ENCODE measurements at places on chromosomes 4 and X. TPM values are rescaled to one million over a fixed set of nuclear protein-coding genes. Genes with fewer than 3 reads are reported as not detected.

DNA sequence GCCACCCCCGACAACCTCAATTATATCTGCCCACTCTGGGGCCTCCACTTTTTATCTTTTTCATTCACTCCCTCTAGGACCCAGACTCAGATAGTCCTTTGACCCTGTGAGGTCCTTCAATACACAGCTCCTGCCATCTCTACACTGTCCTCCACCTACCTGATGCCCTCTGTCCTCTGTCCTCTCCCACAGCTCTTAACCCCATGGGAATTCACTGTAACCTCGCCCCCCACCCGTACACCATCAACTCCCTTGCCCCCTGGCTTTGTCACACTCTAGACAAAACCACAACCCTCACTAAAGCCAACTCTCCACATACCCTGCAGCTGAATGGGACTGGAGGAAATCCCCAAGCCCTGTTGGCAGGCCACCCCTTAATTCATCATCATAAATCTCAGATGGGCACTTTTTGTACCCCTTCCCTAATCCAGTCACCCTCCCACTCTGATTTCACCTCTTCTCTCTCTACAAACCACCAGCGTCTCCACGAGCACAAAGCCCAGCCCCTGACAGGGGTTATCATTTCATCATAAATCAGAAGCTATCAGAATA is 52.3 kb upstream of the ENPP6 start:
- DNase-seq, result no peak

DNA sequence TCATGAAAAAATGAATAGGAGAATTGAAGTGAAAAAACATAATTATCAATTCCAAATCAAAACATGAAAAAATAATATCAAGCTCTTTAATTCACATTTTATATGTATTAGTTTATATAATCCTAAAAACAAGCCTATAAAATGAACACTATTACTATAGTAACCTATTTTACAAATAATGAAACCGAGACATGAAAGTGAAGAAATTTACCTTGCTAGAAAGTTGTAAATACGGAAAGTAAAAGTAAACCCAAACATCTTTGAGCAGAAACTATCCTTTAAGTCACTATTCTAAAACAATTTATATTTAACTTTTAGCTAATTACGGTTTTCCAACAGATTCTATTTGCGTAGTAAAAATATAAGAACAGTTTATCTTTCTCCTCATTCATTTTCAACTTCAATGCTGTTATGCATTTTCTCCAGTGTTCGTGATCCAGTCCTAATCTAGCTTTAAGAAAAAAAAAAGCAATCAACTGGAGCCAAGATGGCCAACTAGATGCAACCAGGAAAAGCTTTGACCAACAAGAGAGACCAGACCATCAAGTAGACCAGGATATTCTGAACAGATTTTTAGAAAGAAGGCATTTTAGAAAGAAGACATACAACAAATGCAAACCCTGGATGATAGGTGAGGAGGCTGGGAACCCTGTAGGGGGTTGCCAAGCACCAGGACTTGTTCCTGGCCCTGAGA is 67.0 kb downstream of the DDX53 start:
- DNase-seq, result no peak

CXCL10 gene
- total RNA-seq, result 0.46 TPM

- no peak for DNase-seq
Measured at GRCh38 chr4:25749150-25749794, 93.6 kb downstream of the SLC34A2 start.
